ENCODE measurements at places on chromosomes 1 and 21.

DNA sequence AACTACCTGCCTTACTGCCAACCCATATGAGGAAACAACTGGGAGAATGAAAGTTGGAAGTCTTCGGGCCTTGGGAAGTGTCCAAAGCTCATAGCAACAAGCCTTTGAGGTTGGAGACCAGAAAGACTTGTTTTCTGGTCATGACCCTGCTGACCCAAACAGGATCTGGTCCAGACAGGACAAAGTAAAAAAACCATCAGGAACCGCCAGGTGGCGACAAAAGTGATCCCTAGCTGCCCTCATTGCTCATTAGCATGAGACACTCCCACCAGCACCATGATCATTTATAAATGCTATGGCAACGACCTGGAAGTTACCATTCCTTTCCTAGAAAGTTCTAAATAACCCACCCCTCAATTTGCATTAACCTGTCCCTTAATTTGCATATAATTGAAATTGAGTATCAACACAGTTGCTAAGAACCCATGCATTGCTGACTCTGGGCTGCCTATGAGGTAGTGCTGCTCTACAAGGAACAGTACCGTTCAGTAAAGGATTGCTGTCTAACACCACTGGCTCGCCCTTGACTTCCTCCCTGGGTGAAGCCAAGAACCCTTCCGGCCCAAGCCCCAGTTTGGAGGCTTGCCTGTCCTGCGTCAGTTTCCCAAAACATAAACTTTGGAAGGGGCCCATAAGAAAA lies 89.0 kb downstream of the URB2 start:
- DNase-seq, result no peak

DNA sequence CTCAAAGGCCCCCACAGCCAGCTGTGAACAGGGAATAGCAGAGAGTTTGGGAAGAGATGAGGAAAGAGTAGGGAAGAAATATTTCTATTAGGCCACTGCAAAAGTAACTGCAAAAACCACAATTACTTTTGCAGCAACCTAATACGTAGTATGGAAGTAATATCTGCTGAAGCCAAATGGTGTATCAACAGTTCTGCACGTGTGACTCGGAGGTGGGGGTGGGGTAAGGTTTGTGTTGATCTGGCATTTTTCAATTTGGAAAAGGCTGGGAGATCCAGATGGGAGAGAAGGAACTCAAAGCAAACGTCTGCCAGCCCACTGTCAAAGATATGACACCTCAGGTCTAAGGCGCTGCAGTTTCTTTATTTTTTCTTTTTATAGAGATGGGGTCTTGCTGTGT lies 11.1 kb upstream of the ZNF436 start:
- DNase-seq, result no peak

GRCh38 chr1:44693159-44693558 lies 18.6 kb downstream of the ARMH1 start:
- DNase-seq, result no peak

- DNase-seq, result no peak
Observed at GRCh38 chr1:68873144-68873543, 376.3 kb upstream of the DEPDC1 start.

DNA sequence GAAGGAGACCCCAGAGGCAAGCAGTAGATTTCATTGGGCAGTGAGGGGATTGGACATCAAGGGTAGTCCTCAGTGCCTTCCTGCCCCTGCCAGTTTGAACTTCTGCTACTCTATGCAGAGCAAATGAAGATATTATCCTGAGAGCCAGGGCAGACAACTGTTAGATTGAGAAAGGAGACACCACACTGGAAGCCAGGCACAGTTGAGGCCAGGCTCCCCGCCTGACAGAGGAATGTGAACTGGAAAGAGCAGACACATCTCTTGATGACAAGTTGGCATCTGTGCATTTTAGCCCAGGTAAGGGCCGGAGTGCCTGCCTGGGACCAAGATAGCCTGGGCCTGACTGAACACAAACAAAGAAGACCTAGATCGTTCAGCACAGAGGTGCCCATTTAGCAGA lies 16.0 kb downstream of the SH3BGR start:
- no peak for DNase-seq

GRCh38 chr1:172745014-172745413 lies 86.1 kb downstream of the FASLG start:
- DNase-seq, result no peak

- no peak for DNase-seq
Observed at GRCh38 chr1:227798078-227798802, 17.2 kb upstream of the PRSS38 start.

- no peak for DNase-seq
Observed at GRCh38 chr1:208499601-208500000, 255.4 kb upstream of the PLXNA2 start.

GRCh38 chr1:102420034-102420433 lies 423.3 kb upstream of the OLFM3 start:
- DNase-seq, result no peak

DNA sequence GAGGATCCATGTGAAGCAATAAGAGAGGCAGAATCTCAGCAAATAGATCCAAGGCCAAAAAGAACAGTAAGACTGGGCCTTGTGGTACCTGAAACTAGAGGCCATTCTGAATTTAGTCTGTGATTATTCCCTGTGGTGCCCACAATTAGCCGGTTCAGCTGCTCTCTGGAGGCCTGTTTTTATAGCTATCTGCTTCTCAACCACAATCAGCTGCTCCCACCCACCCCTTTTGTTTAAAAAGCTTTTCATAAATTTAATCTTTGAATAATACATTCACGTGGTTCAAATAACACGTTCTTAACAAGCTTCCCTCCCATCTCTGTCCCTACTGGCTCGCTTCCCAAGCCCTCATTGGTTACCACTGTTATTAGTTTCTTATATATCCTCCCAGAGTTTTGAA lies 18.0 kb downstream of the UBE2T start:
- DNase-seq, result peak; percentile 72

DNA sequence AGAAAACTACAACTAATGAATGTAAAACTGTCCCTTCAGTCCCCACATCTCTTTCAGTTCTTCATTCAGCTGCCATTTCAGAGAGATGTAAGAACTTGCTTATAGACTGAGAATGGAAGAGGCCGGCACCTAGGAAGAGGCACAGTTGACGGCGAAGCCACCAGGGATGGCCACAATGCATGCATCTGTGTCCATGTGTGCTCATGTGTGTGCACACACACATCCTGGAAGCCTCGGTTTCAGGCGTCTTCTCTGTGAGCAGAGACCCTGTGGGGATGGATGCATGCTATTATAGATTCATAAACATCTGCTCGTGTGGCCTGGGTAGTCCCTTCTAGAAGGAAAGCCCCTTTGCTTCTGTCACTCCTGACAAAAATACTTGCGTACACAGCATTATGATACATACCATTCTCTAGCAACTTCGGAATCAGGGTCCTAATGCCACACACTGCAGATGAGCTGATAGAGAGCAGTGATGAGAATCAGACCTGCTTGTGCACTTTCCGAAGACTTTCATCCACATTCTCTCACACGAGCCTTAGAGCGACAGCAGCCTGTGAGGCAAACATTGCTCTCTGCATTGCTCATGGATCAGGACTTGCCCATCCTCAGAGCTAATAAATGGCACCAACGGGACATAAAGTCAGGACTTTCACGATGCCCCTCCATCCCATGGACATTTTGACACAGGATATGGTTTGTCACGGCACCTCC lies 12.4 kb upstream of the GPR61 start:
- DNase-seq, result no peak

GRCh38 chr1:109658533-109659042 lies 2.7 kb downstream of the GSTM4 start:
- DNase-seq, result no peak

DNA sequence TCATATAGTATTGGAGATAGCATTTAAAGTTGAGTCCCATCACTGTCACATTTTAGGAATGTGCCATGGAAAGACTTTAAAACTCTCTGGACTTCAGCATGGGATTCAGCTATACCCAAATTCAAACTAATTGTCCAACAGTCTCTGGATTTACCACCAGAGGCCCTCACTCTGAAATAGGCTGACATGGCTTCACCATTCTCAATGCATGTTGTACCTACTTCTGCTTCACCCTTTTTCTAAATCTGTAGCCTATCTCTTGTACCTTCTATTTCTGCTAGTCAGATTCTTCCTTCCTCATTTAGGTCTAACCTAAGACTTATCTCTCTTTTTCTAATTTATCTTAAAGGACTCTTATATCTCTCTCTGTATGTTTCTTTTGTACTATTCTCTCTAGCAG lies 512.7 kb upstream of the ZRANB2 start:
- DNase-seq, result no peak

- DNase-seq, result no peak
Observed at GRCh38 chr1:118147522-118147921, 37.5 kb downstream of the SPAG17 start.

DNA sequence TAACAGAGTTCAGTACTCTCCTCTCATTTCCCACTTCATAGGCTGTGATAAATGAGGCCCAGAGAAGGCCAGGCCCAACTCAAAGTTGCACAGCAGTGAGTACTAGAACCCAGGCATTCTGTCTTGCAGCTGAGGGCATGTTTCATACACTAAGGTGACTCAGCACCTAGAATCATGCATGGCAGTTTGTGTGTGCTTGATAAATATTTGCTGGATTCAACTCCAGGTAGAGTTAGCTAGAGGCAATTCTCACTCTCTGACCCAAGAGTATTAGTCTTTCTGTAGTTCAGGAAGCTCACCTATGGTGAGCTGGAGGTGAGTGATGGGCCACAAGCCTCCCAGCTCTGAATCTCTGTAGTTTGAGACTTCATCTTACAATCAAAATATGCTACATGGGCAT lies 10.7 kb downstream of the NKAIN1 start:
- no peak for DNase-seq

DNA sequence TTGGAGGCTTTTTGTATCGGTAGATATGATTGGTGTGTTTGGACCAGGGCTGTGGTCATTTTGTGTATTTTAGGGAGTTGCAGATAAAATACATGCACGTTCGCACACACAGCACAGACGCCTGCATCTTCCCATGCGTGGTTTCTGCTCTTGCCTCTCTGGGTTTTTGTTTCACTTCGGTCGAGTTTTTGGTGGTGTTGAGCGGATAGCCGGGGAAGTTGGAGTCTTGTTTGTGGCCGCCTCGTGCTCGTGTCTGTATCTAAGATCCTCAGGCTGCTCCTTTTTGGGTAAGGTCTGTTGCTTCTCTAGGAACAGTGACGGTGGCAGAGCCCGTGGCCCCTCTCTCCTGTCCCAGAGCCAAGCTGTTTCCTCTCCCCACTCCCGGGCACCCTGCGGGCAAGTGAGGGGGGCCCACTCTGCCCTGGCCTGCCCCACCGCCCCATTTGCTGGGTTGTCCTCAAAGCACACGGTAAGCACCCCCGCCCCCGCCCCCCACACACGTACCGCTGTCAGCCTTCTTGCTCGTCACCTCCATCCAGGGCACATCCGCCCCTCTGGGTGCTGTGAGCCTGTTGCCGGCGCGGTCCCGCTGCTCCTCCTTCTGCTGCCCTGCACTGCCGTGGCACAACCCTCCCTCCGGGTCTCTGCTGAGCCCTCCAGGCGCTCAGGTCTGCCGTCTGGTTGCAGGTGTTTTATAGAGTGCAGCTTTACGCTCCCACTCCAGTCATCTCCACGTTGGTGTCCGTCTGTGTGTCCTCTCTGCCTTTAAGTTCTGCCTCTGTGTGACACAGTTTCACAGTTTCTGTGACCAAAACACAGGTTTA lies 51.9 kb downstream of the AGPAT3 start:
- no peak for DNase-seq

DNA sequence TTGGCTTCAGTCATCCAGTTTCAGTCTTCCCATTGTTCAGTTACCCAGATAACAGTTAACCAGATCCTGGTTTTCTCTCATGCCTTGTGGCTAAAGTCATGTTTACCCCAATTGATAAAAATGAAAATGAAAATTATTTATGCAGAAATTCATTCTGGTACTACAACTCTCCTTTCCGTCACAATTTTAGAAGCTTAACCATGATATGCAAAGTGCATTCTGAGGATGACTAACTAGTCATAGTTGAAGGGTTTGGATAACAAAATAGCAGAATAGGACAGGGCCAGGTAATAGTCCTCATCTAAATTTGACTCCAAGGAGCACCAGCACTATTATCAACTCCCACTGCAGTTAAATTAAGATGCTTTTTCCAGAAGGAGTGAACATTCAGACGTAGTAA lies 94.7 kb downstream of the NTMT2 start:
- no peak for DNase-seq

- DNase-seq, result no peak
Observed at GRCh38 chr1:187634940-187635339, 806.2 kb downstream of the PLA2G4A start.

DNA sequence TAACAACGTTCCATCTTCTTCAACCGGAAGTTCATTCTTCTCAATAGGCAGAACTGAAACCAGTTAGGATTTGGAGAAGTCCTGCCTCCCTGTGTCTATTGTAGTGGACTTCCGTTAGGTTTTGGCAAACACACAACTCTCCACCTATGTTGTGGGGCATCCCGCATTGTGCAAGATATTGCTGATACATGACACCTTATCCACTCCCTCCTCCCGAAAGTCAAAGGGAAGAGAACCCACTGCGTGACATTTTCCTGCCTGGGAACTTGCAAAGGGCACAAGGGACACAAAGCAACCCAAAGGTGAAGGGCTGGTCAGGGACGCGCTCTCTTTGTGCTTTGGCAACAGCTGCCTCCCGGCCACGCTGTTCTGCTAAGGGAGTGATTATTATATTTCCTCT lies 164.8 kb downstream of the TPR start:
- DNase-seq, result no peak

DNA sequence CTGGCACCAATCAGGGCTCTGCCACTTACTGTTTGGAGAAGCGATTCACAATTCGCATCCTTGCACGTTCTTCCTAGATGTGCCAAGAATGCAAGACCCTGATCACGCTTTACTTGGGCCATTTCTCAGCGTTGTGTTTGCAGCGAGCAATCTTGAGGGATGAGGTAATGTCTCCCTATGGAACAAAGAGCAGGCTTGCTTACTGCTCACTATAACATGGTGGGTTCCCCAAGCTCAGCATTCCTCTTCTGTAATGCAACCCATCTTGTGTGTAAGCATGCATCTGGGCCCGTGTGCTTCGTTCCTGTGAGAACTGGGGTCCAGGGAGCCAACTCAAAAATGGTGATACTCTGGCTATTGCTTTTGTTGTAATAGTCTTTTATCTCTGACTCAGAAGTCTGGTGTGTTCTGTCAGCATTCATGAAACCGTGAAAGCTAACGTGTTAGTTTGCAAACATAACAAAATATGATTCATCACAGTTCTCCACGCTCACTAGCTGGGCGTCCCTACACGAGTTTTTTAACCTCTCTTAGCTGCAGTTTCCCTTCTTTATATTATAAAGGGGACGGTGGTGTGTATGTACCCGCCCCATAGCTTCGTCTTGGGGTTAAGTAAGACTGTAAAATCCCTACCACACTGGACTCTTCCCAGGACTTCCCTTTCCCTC lies 33.3 kb downstream of the DNTTIP2 start:
- DNase-seq, result no peak

Measured in NCI-H1436 treated with DMSO at 0.1 percent for 48 hours (cell line).